ENCODE measurements at places on chromosomes 3 and 15.

- no peak for DNase-seq
Measured at GRCh38 chr3:32401126-32401525, 9.5 kb downstream of the CMTM7 start.

GRCh38 chr3:45832699-45833098 is 9.2 kb downstream of the LZTFL1 start:
- DNase-seq, result no peak

- no peak for DNase-seq
Measured at GRCh38 chr3:37198996-37199395, 24.6 kb upstream of the LRRFIP2 start.

DNA sequence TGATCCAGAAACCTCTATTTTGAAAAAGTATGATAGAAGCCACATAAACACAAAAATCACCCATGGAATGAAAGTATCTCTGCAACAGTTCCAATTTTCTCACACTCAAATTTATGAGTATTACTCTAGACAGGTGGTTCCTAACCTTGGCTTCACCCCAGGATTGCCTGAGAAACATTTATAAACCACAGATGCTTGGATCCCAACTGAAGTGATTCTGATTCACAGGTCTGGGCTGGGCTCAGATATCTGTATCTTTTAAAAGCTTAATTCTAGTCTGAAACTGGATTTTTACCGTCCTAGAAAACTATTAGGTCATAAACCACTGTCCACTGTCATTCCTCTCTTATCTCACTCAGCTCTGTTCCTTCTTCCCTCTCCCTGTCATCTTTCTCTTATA is 7.4 kb upstream of the SST start:
- no peak for DNase-seq

GRCh38 chr3:24686808-24687207 is 192.2 kb upstream of the THRB start:
- no peak for DNase-seq

- DNase-seq, result no peak
Measured at GRCh38 chr3:114697401-114697800, 403.6 kb downstream of the TIGIT start.

DNA sequence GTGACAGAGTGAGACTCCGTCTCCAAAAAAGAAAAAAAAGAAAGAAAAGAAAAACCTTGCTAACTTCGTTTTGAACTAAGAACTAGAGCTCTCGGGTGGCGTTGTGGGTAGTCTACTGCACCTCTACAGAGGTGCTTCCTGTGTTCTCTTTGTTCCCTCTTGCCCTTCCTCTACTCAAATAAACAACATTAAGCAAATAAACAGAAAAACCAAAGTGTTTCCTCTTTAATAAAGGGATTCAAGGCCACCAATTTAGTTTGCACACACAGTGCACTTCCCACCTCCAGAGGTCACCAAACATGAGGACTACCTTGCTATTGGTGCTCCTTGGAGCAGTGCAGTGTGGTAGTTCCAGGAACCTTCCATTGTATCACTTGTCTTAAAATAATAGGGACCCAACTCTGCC is 354.2 kb upstream of the TBL1XR1 start:
- DNase-seq, result no peak

- DNase-seq, result no peak
Measured at GRCh38 chr3:188455748-188456147, 301.8 kb downstream of the LPP start.

GRCh38 chr3:10505050-10505790 is at the start of gene ATP2B2:
Gene ATP2B2 (minus strand): TSS chr3:10505586. CDS start chr3:10449543, 56,043 bp downstream.
- no peak for DNase-seq

All from stimulated activated CD4-positive, alpha-beta T cell treated with anti-CD3 and anti-CD28 coated beads, Interleukin-2, amount 100 ng/mL, for 24 hours (primary cell).